Caco-2 (cell line): ENCODE measurements at places on chromosomes 3 and 15.

GRCh38 chr3:39000008-39000450, 51.7 kb downstream of the SCN11A start:
- no peaks in the 10 kb centered on the region for H3K4me1 ChIP-seq
- H3K36me3 ChIP-seq = no peaks in the 10 kb centered on the region
- DNase-seq = peak; percentile 42
- H3K4me3 ChIP-seq = no peak overlapping the region
- H3K27ac ChIP-seq = no peak overlapping the region

DNA sequence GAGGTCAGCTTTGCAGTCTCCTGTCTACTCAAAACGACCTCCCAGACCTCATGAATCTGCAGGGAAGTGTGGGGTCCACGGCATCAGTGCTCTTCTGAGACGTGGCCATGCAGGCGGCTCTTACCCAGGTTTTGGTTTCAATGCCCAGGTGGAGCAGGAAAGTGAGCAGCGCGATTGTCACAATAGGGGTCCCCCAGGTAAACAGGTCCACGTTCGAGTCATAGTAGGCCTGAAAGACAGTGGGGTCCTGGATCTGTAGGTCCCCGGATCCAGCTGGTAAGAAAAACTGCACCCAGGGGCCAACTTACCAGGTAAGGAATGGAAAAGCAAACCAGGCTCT, 182.5 kb downstream of the ATP10A start:
- peaks cover 10% of the 10 kb centered on the region; the same call in 1 of the 2 replicates for H3K4me1 ChIP-seq
- no peaks in the 10 kb centered on the region for H3K27me3 ChIP-seq
- no peak overlapping the region for H3K4me3 ChIP-seq
- DNase-seq = no peak

DNA sequence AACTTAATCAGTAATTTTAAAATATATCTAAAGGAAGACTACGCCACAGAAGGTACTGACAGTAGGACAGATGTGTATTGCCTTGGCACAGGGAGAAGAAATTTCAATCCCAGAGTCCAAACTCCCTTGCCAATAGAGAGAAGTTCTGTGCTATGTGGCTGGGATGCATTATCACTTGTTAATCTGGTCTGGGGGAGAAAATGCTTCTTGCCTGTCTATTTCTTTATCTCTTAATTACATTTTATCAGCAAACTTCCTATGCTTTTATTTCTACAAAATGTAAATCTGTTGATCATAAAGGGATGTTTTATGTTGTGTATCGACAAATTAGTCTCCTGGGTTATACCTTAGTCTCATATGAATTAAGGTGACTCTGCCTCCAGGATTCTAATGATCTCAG, 21.7 kb downstream of the RBMS3 start:
- H3K27ac ChIP-seq = no peak overlapping the region
- no peaks in the 10 kb centered on the region for H3K27me3 ChIP-seq
- DNase-seq = no peak

- H3K4me3 ChIP-seq = no peak overlapping the region
- H3K4me1 ChIP-seq = no peaks in the 10 kb centered on the region
- H3K27ac ChIP-seq = no peak overlapping the region
- H3K27me3 ChIP-seq = no peaks in the 10 kb centered on the region; the same call in 1 of the 2 replicates
- H3K36me3 ChIP-seq = no peaks in the 10 kb centered on the region
These were observed 322.3 kb upstream of the SUCLG2 start for GRCh38 chr3:67976663-67977062.

GRCh38 chr3:144235489-144235888, 263.9 kb downstream of the DIPK2A start:
- no peak overlapping the region for H3K4me3 ChIP-seq
- no peak overlapping the region for H3K27ac ChIP-seq
- H3K27me3 ChIP-seq = no peaks in the 10 kb centered on the region
- DNase-seq = no peak
- no peaks in the 10 kb centered on the region for H3K4me1 ChIP-seq

- no peaks in the 10 kb centered on the region for H3K27me3 ChIP-seq
- peak overlapping the region; percentile 77 for H3K4me3 ChIP-seq
- H3K36me3 ChIP-seq = no peaks in the 10 kb centered on the region
These were observed 770 bp downstream of the TBC1D5 start for GRCh38 chr3:17741621-17742101.

DNA sequence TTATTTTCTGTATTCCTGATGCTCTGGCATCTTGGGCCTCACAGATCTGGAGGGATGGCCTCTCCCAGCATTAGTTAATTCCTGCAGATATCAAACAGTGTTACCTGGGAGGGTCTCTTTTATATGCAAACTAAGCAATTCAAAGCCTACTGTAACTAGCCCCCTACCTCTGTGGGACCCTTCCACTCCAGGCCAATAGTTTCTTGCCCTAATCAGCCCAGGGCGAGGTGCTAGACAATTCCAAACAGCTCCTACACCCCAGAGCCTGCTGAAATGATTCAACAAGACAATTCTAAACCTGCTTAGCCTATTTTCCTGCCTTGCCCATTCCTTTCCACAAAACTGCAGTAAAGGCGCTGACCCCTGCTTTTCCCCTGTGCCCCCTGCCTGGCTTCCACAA, 106.6 kb upstream of the IGSF10 start:
- H3K4me3 ChIP-seq = no peak overlapping the region
- H3K27ac ChIP-seq = no peak overlapping the region
- H3K27me3 ChIP-seq = no peaks in the 10 kb centered on the region
- peaks cover 9% of the 10 kb centered on the region for H3K4me1 ChIP-seq
- DNase-seq = no peak

GRCh38 chr3:17742880-17743657, 638 bp upstream of the TBC1D5 start:
- peaks cover 11% of the 10 kb centered on the region; the same call in 1 of the 2 replicates for H3K4me1 ChIP-seq
- peak overlapping the region; percentile 77 for H3K4me3 ChIP-seq
- no peak for DNase-seq
- no peaks in the 10 kb centered on the region for H3K27me3 ChIP-seq
- no peaks in the 10 kb centered on the region for H3K36me3 ChIP-seq

- DNase-seq = peak; percentile 53
- no peaks in the 10 kb centered on the region for H3K27me3 ChIP-seq
- H3K4me1 ChIP-seq = peaks cover 25% of the 10 kb centered on the region
- H3K4me3 ChIP-seq = peak overlapping the region; percentile 94
- no peaks in the 10 kb centered on the region; the same call in 1 of the 2 replicates for H3K36me3 ChIP-seq
These were observed 514 bp downstream of the IGF2BP2 start for GRCh38 chr3:185824051-185825005.

- no peak for DNase-seq
- no peaks in the 10 kb centered on the region for H3K4me1 ChIP-seq
- no peak overlapping the region for H3K27ac ChIP-seq
- no peaks in the 10 kb centered on the region; the same call in 1 of the 2 replicates for H3K27me3 ChIP-seq
- no peaks in the 10 kb centered on the region for H3K36me3 ChIP-seq
These were observed 116.1 kb downstream of the KLF13 start for GRCh38 chr15:31442699-31443111.

- DNase-seq = no peak
- peaks cover 1% of the 10 kb centered on the region; the same call in 1 of the 2 replicates for H3K36me3 ChIP-seq
- no peaks in the 10 kb centered on the region for H3K4me1 ChIP-seq
- H3K4me3 ChIP-seq = no peak overlapping the region
- no peak overlapping the region for H3K27ac ChIP-seq
- H3K27me3 ChIP-seq = no peaks in the 10 kb centered on the region
These were observed 44.6 kb upstream of the LIMD1 start for GRCh38 chr3:45549961-45550360.

GRCh38 chr3:23055733-23056376, 147.3 kb upstream of the UBE2E2 start:
- DNase-seq = no peak
- H3K36me3 ChIP-seq = no peaks in the 10 kb centered on the region
- no peaks in the 10 kb centered on the region for H3K4me1 ChIP-seq
- H3K27me3 ChIP-seq = no peaks in the 10 kb centered on the region

DNA sequence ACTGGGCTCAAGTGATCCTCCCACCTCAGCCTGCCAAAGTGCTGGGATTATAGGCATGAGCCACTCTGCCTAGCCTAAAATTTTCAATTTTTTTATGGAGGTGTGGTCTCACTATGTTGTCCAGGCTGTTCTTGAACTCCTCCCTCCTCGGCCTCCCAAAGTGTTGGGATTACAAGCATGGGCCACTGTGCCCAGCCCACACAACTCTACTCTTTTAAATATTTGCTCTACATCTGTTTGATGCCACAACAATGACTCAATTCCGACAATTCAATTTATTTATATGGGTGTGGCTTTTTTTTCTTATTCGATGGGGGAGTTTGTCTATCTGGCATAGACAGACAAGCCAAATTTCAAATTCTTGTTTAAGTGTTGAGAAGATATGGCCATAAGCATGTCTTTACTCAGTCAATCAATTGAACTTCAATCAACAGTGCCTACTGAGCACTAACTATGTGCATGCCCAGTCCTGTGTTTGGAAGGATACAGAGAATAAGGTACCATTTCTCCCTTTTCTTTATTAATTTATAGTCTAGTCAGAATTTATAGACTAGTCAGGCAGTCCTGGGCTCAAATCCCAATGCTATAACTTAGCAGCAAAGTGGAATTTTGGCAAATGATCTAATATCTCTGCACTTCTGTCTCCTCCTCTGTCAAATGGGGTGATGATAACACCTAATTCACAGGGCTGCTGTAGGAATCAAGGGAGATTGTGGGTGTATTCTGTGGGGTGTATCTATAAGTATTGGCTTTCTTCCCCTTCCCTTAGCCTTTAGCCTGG, 54.6 kb upstream of the PIAS1 start:
- DNase-seq = no peak
- H3K36me3 ChIP-seq = no peaks in the 10 kb centered on the region
- H3K27me3 ChIP-seq = no peaks in the 10 kb centered on the region
- no peak overlapping the region for H3K4me3 ChIP-seq

DNA sequence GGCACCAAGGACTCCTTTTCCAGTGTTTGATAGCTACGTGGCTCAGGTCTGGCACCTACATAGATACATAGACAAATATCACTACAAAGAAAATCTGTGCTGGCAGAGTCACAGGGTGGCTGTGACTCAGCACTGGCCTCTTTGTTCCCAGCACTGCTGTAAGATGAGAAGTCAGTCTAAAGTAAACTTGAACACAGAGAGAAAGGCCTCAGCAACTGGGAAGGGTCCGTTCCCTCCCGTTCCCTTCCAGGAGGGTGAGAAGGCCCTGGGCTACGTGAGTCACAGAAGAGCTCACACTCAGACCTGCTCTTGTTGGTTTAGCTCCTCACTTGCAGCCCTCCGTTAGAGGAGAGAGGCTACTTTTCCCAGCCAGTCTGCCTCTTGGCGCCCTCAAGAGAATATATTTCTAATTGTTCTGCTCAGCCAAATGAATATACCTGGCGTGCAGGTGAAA, 23.1 kb downstream of the ANXA2 start:
- peak overlapping the region; percentile 81 for H3K27ac ChIP-seq
- H3K4me1 ChIP-seq = peaks cover 62% of the 10 kb centered on the region
- H3K27me3 ChIP-seq = no peaks in the 10 kb centered on the region

DNA sequence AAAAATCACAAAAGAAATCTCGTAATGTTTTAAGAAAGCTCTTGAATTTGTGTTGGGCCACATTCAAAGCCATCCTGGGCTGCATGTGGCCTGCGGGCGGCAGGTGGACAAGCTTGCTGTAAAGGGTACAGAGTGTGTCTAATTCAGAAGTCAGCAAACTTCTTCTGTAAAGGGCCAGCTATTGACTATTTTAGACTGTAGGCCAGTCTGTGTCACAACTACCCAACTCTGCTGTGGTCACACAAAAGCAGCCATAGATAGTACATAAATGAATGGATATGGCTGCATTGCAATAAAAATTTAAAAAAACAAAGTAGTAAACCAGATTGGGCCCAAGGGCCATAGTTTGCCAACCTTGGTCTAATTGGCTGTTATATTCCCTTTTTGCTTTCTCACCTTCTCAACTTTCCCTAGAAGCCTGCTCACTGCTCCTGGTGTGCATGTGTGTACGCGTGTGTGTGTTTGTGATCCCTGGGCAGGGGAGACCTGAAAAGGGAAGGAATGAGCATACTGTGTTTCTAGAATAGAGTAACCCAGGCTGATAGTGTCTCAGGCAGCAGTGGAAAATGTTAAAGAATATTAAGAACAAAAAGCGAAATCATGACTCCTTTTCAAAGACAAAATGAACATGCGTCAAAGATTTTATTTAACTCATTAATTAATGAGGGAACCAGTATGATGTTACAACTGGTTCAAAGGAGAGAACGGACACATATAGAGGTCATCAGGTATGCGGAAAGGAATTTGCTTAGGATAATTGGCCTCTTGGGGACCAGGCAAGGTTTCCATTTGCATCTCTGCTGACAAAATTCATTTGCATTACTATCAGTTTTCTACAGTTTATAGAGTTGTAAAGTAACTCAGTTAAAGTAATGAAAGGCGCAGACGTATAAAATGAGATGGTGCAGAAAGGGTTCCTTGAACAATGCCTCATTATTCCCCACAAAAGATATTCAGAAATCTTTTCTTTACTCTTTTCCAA, 248.0 kb downstream of the THSD4 start:
- no peaks in the 10 kb centered on the region for H3K4me1 ChIP-seq
- no peak overlapping the region for H3K4me3 ChIP-seq
- DNase-seq = no peak
- H3K27me3 ChIP-seq = no peaks in the 10 kb centered on the region; the same call in 1 of the 2 replicates

- no peak overlapping the region for H3K4me3 ChIP-seq
- no peak for DNase-seq
- H3K27ac ChIP-seq = no peak overlapping the region
- peaks cover 21% of the 10 kb centered on the region for H3K4me1 ChIP-seq
These were observed 32.8 kb downstream of the TPM1 start for GRCh38 chr15:63075015-63075983.
